ENCODE measurements at places on chromosomes 3 and 15.
A peak's percentile ranks its signal among the peaks of the same experiment; 100 is the strongest.

DNA sequence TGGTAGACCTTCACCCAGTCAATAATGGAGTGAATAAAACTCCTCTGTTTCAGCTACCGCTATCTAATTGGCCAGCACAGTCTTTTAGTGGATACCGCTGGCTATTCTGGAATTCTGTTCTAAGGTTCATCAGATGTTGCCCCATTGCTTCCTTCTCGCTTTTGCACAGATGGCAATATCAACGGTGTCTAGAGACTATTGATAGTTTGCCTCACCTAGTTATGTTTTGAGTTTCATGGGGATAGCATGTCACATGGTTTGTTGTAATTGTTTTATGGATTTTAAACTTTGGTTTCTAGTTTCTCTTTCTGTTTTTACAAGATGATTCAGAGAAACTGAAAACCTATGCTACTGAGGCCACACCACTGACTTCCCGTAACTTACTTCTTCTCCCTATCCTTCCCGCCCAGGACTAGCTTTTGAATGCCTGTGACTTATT lies 2.0 kb downstream of the XRN1 start:
- peak; percentile 80 for DNase-seq

DNA sequence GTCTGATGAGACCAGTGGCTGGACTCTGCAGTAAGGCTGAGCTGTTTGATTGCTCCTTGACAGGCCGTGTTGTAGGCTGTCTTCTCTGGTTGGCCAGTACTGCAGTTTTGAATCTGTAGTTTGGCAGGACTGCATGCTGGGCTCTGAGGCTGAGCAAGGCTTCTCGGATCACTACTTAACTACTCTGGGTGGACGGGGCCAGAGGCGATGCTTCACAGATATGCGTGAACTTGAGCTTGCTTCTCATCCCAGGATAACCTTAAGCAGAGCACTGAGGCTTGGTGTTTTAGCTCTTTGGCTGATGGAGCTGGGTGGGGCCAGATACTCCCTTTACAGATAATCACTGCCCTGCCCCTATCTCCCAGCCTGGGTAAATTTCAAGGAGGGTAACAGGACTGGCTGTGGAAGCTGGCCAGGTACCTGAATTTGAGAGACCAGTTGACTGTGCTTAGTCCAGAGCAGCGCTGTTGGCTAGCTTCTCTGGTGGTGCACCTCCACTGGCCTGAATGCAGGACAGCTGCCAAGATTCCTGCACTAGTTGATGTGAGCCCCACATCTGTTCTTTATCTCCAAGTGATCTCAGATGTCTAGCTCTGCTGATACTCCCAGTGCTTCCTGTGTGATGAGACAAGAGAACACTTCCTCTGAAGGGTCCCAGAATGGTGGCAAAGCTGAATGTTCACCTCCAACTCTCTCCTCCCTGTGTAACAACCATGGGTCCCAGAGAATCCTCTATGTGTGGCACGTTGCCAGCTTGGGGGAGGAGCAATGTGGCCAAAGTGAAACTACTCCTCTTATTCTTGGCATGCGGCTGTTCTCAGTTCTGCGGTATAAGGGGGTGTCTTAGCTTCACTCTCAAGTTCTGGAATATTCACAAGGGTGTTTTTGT lies 37.9 kb downstream of the RPL39L start:
- DNase-seq, result peak; percentile 50

DNA sequence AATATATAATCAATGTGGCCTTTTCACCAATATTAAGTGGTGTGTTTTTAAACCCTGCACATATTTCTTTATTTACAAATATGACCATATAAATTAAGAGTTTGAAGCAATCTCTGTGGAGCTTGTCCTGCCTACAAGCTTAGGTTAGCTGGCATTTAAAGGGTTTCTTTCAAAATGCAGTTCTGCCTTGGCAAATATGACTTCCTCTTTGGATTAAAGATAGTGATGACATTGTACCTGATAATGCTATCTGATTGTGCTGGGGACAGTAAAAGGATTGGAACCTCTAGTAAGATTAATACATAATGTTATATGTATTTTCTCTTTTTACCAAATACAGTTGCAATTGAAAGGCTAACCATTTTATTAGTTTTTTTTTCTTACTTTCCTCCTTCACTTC lies 249.1 kb downstream of the OTOL1 start:
- DNase-seq, result no peak

GRCh38 chr3:157285141-157285540 lies 125.2 kb upstream of the CCNL1 start:
- DNase-seq, result no peak

DNA sequence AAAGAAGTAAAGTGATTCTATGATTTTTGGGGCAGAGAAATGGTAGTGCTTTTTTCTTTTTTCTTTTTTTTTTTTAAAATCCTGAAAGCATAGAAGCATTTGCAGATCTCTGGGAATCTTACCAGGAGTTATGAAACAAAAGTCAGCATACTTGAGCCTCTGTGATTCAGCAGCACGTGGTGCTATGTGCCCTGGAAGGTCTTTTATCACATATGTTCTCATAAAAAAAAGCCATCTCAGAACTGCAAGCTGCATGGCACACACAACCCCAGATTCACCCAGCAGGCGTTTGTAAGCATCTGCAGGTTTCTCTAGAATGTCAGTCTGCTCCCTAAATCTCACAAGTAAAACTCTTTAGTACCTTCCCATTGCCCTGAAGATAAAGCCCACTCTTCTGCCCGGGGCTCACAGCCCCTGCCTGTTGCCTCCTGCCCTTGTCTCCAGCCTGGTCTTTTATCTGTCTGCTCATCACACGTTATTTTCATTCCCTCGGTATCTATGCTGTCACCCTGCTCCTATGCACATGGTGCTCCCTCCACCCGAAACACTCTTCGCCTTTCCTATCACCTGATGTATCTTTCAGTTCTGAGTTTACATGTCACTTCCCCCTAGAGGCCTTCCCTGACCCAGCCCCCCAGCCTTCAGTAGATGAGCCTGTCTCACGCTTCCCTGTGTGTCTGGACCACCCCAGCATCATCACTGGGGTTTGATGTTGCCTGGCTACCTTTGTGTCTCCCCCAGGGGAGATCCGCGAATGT lies 72.4 kb downstream of the CHDH start:
- peak; percentile 53 for DNase-seq

DNA sequence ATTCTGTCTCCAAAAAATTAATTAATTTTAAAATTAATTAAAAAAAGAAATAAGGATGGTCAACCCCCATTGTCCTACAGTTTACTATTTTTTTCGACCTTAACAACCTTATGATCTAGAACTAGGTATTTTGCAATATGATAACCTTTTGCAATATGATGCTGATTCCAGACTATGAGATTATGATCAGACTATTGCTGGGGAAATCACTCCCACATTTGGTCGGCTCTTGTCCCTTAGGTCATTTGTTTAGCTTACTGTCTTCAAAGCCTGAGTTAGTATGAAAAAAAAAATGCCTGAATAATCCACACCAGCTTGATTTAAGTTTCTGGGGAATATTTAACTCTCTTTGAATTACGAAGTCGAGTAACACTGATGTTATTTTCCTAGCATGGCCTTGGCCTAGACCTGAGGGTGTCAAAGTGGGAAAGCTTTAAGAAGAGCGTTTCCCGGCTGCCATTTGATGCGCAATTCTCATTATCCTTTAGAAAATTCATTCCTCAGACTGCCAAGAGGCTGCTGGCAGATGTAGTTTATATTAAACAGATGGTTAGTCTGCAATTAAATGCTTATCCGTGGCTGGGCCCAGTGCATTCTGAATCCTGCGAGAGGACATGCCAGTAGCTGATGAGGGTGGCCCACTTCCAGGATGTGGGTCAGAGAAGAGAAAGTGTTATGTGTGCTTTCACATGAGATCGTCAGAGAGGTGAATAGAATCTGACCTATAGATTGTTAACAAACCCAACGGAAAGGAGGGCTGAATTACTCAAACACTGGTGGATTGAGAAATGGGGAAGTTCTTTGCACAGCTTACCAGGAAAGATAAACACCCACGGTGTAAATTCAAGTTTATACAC lies 496.0 kb upstream of the THBS1 start:
- peak; percentile 40 for DNase-seq

DNA sequence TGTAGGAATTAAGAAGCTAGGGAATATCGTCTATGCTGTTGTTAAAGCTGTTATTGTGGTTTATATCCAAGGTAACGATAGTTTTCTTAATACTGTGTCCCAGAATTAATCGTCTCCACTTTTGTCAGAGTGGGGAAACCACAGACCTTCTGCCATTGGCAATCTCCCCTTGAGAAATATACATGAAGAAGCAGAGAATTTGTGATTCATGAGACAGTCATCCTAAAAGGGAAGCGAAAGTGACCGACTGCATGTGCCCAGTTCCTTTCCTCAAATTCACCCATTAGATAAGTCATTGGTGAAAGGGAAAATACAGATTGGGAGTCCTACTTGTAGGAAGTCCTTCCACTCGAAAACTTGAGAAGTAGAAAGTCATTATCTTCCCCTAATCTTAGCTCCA lies 26.6 kb downstream of the DIPK2A start:
- DNase-seq, result no peak
